Hippocampal formation (tissue), 2 donors: ENCODE measurements at places on chromosomes 16 and 17.

- DNase-seq, result no peak
Observed at GRCh38 chr16:82631701-82632685, 5.2 kb downstream of the CDH13 start.

DNA sequence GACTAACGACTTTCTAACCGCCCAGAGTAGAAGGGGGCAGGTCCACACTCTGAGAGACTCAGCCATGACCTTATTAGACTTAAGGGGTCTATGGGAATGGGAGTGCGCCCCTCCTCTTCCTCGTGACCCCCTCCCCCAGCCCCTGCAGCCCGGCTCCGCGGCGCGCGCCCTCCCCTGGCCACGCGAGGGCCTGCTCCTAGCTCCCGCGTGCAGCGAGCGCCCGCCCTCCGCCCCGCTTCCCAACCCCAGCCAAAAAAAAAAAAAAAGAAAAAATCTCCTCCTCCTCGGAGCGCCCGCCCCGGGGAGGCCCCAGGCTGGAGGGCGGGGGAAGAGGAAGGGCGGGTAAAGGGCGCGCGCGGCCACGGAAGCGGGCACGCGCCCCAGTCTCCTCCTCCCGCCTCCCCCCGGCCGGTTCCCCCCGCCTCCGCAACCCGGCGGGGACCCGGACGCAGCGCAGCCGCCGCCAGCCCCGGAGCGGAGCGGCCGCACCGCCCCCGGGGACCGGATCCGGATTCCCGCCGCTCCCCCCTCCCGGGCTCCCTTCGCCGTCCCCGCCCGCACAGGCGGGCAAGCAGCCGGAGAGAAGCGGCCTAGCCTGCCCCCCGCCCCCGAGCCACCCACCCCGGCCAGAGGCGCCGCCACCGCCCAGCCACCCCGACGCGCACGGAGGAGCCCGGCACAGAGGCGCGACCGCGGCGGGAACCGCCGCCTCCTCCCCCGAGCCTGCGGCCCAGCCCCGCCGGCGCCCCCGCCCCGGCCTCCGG lies 949 bp downstream of the UBTF start:
- DNase-seq, result peak; percentile 76

GRCh38 chr17:39551879-39552278 lies 55.8 kb downstream of the NEUROD2 start:
- DNase-seq, result no peak

GRCh38 chr17:16486373-16487250 lies 5.4 kb downstream of the LRRC75A start:
- DNase-seq, result no peak

- DNase-seq, result no peak
Observed at GRCh38 chr17:55432358-55433028, 10.9 kb upstream of the MMD start.

DNA sequence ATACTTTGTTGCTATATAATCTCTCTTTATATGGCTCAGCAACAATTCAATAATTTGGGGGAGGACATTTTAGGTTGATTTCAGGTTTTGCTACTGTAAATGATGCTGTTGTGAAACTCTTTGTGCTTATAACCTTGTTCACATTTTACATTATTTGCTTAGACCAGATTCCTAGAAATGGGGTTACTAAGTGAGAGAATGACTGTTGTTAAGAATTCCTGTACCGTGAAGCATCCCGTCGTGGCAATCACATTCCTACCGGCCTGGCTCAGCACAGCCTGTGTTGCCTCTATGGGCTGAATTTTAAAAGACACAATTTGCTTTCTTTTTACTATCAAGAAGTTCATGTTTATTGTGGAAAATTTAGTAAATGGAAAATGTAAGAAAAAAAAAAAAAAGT lies 31.4 kb downstream of the B9D1 start:
- no peak for DNase-seq

- no peak for DNase-seq
Observed at GRCh38 chr17:53148058-53148457, 674.7 kb upstream of the KIF2B start.

GRCh38 chr17:7915611-7916384 lies at the start of gene RNF227:
Gene RNF227, minus strand, starts transcription at chr17:7916289. Its CDS starts 94 bp downstream, at chr17:7916195.
- DNase-seq, result peak; percentile 82

DNA sequence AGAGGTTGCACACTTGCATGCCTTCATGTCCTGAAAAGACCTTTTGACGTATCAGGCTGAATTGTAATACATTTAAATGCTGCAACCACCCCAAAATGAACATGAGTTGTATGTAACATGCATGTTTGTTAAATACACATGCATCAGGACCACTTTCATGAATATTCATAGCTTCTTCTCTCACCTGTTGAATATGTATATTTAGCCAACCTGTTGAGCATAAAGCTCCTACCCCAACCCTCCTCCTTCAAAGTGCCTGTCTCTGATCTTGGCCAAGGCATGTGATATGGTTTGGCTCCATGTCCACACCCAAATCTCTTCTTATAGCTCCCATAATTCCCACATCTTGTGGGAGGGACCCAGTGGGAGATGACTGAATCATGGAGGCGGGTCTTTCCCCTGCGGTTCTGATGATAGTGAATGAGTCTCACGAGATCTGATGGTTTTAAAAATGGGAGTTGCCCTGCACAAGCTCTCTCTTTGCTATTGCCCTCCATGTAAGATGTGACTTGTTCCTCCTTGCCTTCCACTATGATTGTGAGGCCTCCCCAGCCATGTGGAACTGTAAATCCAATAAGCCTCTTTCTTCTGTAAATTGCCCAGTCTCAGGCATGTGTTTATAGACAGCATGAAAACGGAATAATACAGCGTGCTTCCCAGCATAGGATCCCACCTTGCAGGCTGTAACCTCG lies 3.8 kb upstream of the CRYM start:
- no peak for DNase-seq

DNA sequence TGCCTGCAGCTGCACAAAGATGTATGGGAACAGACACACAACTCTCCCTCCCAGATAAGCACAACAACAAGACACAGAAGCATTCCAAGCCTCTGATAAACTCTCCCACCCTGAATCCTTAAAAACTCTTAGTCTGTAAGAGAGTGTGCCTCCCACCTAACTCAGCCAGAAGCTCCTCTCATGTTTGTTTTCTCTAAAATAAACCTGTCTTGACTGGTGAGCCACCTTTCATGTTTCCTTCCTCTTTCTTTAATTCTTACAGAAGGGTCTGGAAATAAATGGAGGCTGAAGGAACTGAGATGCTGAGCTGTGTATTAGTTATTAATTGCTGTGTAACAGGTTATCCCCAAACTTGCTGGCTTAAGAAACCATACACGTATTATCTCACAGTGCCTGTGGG lies 57.2 kb downstream of the MEOX1 start:
- DNase-seq, result no peak

DNA sequence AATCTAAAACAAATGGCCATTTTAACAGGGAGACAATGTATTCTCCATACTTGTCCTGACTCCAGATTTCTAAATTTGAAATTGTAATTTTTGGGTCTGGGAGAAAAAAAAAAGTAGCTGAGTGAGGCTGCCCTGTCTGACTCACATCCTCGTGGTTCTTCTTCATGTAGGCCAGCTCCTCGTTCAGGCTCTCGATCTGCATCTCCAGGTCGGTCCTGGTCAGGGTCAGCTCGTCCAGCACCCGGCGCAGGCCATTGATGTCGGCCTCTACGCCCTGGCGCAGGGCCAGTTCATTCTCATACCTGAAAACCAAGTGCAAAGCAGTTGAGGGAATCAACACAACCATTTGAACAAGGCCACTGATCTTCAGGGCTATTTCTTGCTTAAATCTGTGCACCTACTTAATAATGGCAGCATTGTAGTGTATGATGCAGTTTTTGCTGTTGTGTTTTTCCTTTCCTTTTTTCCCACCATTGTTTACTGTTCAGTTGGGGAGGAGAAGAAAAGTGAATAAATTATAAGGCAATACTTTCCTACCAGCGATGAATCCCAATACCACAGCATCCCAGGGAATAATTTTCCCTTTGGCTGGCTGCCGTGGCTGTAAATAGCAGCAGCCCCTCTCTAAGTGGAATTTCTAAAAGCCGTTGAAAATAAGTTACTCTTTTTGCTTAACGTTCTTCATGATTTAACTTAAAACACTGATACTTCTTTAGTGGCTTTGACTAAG lies 2.2 kb downstream of the KRT12 start:
- DNase-seq, result no peak

DNA sequence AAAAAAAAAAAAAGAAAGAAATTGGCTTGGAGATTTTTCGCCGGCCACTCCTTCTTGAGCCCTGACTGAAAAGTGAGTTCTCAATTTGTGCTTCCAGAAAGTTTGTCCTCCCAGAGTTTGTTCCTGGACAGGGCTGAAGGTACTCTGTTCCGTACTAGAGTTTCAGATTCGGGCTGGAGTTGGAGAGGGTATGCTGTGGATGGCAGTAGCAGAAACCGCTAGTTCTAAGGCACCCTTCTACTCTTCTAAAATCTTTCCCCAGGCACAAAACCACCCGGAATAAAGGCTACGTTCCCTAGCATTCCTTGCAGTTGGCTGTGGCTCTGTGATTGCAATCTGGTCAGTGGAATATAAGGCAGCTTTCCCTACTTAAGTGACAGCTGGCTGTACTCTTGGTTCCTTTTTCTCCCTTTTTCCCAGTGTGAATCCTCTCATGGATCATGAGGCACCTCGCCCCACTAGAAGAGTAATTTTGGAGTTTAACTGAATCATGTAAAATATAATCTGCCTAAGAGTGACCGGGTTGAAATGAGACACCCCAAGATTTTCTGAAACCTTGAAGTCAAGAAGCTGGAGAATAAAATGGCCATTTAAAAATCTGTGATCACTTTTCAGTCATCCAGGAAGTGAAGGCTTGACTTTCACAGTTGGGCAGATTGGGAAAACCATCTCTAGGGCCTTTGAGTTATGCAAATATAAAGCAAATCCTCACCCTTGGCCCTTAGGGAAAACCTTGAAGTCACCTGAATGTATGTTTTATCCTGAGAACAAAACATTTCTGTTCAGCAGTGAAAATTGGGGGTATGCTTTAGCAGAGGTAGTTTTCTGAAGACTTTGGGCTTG lies 901 bp upstream of the HEATR6 start:
- no peak for DNase-seq

- DNase-seq, result no peak
Observed at GRCh38 chr17:7825206-7825990, 8.6 kb upstream of the KDM6B start.

DNA sequence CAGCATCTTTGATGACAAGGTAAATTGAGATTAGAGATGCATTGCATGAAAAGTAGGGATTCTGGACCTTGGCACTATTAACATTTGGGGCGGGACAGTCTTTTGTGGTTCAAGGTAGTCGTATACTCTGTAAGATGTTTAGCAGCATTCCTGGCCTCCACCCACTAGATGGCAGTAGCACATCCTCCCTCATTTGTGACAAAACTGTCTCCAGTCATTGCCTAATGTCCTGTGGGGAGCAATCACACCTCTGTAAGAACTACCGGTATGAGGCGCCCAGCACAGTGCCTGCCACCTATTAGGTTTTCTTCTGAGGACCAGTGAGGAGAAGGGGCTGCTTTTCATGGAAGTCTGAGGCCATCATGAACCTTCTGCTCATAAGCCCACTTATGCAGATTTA lies 180.8 kb downstream of the RBFOX1 start:
- no peak for DNase-seq

DNA sequence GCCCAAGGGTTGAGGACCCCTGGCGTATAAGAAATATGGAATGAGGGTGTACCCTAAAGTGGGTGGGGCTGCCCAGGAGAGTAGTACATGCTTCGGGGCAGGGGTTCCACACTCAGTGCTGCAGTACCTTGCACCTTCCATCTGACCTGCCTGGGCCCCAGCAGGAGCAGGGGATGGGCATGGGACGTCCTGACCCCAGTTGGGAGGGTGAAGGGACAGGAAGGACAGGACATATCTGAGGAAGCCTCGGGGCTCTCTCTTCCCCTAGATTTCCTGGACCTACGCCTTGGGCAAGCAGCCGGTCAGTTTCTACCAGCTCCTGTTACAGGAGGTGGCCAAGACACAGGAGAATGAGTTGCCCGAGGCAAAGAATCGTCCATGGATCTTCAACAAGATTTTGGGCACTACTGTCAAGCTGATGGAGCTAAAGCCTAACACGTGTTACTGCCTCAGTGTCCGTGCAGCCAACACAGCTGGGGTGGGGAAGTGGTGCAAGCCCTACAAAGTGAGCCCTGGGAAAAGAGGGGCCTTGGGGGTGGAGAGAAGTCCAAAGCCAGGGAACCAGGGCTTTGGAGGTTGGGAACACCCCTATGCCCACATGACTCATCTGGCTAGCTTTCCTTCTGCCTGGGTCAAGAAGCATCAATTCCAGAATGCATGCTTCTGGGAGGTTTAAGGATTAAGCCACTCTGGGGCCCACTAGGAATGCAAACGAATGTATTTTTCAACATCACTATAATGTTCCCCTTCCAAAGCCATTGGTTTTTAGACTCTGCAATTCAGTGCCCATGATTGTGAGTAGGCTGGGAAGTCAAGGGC lies 7.9 kb downstream of the FNDC8 start:
- DNase-seq, result no peak
